ENCODE measurements at places on chromosomes 1 and 21.

- H3K27me3 ChIP-seq = no peaks in the 10 kb centered on the region
- peak overlapping the region; percentile 6 for H3K27ac ChIP-seq
- H3K36me3 ChIP-seq = no peaks in the 10 kb centered on the region
Measured at GRCh38 chr1:36157115-36157903, 1.3 kb downstream of the MAP7D1 start.

GRCh38 chr1:229986737-229987337 is 80.2 kb upstream of the GALNT2 start:
- no peaks in the 10 kb centered on the region for H3K4me1 ChIP-seq
- H3K27me3 ChIP-seq = no peaks in the 10 kb centered on the region
- H3K4me3 ChIP-seq = no peak overlapping the region
- H3K36me3 ChIP-seq = no peaks in the 10 kb centered on the region

- no peak overlapping the region for H3K4me3 ChIP-seq
- no peaks in the 10 kb centered on the region for H3K4me1 ChIP-seq
- no peak overlapping the region for H3K27ac ChIP-seq
- no peak for DNase-seq
Measured at GRCh38 chr1:200336101-200336845, 73.6 kb downstream of the ZNF281 start.

DNA sequence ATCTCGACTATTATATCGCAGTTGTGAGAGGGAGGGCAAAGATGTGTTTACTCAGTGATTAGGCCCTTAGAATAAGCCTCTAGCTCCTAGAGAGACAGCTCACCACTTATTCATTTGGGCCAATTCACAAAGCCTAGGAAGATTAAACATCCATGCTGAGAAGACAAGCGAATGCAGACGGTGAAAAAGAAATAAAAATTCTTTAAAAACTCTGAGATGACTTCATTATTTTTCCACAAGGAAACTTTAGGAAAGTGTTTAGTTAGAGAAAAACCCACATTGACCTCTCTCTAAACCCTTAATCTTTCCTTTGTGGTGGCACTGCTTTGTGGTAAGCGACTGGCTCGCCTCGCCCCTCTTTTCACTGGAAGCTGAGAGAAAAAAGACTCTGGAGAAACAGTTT is 146.8 kb upstream of the DMRTA2 start:
- no peaks in the 10 kb centered on the region for H3K36me3 ChIP-seq
- DNase-seq = no peak
- H3K27ac ChIP-seq = no peak overlapping the region
- H3K4me1 ChIP-seq = no peaks in the 10 kb centered on the region

DNA sequence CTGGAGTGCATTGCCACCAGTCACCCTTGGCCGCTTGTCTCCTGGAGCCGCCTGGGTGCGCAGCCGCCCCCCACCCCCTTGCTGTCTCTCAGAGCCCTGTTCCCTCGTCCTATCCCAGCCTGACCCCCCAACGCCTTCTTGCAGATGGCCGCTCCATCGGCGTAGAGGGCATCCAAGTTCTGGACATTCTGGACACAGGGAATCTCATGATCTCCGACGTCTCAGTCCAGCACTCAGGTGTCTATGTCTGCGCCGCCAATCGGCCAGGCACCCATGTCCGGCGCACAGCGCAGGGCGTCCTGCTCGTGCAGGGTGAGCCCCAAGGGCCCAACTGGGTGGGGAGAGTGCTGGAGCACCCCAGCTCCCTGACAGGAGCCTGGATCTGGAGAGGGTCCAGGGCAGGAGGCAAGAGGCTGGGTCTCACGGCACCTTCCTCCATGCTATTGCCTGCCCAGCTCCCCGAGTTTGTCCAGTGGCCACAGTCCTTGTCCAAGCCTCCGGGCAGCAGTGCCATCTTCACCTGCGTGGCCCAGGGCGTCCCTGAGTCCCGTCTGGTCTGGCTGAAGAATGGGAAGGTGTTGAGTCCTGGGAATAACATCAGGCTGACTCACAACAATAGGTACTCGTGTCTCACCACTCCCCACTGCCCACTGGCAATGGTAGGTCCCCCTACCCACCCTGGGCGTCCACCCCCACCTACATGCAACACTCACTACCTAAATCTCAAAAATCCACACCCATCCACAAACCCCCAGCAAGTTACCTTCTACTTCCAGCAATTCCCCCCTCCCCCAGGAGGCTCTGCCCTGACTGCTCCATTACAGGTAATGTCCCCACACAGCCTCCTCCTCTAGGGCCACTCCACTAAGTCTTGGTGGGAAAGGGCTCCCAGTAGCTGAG is 24.6 kb downstream of the SLC27A3 start:
- H3K4me3 ChIP-seq = no peak overlapping the region
- H3K36me3 ChIP-seq = no peaks in the 10 kb centered on the region
- H3K4me1 ChIP-seq = no peaks in the 10 kb centered on the region
- no peak for DNase-seq
- no peak overlapping the region for H3K27ac ChIP-seq

DNA sequence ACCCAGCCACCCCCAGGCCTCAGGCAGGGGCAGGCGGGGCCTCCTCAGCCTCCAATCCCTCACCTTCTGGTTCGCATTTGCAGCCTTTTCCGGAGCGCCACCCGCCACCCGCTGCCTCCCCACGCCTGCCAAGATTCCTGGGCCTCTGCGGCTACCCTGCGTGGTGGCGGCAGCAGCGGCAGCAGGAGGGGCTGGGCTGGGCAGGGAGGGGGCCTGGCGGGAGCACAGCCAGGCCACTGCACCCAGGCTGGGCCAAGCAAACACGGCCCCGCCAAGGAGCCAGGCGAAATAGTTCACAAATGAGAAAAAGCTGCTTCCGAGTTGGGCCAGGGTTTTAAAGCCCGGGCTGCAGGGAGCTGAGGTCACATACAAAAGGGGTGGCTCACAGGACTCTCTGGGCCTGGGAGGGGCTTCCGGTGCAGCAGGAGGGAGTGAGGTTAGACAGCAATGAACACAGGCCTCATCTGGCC is 9.8 kb downstream of the COL8A2 start:
- peak; percentile 93 for DNase-seq
- H3K27ac ChIP-seq = peak overlapping the region; percentile 20
- H3K36me3 ChIP-seq = no peaks in the 10 kb centered on the region
- H3K4me1 ChIP-seq = peaks cover 4% of the 10 kb centered on the region
- H3K4me3 ChIP-seq = no peak overlapping the region
- H3K27me3 ChIP-seq = no peaks in the 10 kb centered on the region

- no peak overlapping the region for H3K4me3 ChIP-seq
- H3K27ac ChIP-seq = no peak overlapping the region
- no peaks in the 10 kb centered on the region for H3K27me3 ChIP-seq
- H3K4me1 ChIP-seq = no peaks in the 10 kb centered on the region
- H3K36me3 ChIP-seq = no peaks in the 10 kb centered on the region
- DNase-seq = no peak
Measured at GRCh38 chr1:230773396-230774033, 26.3 kb downstream of the CAPN9 start.

DNA sequence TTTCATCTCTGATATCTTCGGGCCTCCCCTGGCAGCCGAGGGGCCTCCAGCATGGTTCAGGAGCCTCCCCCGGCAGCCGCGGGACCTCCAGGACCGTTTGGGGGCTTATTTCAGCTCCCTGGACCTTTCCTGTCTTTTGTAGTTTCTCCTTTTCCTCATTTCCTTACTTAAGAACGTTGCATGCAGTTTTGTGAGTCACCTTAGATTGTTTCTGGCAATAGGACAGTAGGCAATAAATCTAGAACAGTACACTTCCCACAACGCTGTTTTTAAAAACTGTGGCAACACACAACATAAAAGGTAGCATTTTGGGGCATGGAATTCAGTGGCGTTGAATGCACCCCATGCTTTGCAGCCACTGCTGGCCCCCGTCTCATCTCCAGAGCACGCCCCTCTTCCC is 24.4 kb downstream of the FAAP20 start:
- no peaks in the 10 kb centered on the region for H3K27me3 ChIP-seq
- no peaks in the 10 kb centered on the region for H3K36me3 ChIP-seq
- H3K4me3 ChIP-seq = no peak overlapping the region
- DNase-seq = no peak
- no peaks in the 10 kb centered on the region for H3K4me1 ChIP-seq

DNA sequence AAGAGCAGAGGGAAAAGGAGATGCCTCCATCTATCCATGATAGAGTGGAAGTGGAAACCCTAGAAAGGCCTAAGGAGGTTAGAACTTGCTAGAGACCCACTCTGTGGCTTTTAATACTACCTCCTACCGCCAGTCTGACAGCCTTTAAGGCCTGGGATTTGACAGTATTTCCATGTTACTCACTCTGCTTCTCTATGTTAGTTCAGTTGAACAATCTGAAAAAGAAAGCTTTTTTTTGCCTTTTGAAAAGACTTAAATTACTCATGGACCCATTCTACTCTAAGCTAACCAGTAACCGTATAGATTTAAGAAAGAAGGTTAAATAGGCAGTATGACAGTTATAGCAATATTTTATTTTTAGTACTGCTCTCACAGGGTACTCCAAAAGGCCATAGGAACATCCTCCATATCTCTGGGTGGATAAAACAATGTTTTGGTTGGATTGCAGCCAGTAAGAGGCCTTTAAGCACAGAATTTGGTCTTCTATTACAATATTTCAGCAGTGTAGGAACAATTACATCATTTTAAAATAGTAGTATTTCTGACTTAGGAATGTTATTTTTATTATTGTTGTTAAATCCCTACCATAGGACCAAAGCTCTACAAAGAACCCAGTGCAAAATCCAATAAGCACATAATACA is 15.9 kb upstream of the GPR25 start:
- no peak overlapping the region for H3K4me3 ChIP-seq
- no peaks in the 10 kb centered on the region for H3K27me3 ChIP-seq
- H3K27ac ChIP-seq = no peak overlapping the region
- H3K4me1 ChIP-seq = no peaks in the 10 kb centered on the region
- H3K36me3 ChIP-seq = peaks cover 5% of the 10 kb centered on the region
- DNase-seq = no peak
